ENCODE measurements at places on chromosomes 16 and 17. TPM values are rescaled to one million over a fixed set of nuclear protein-coding genes. Genes with fewer than 3 reads are reported as not detected.
A peak's percentile ranks its signal among the peaks of the same experiment; 100 is the strongest.

The HSD11B2 gene
- total RNA-seq: 0.32 TPM

The MAP2K4 gene
- 28.2 TPM for total RNA-seq

The KRT33B gene
- total RNA-seq: not detected

The RAB11FIP3 gene
- total RNA-seq: 10.0 TPM

The IL21R gene
- 0.29 TPM for total RNA-seq

The UBE2Z gene
- total RNA-seq: 120 TPM

The USH1G gene
- not detected for total RNA-seq

GRCh38 chr16:19837331-19837980, 47.2 kb downstream of the GPRC5B start:
- no peak for DNase-seq

DNA sequence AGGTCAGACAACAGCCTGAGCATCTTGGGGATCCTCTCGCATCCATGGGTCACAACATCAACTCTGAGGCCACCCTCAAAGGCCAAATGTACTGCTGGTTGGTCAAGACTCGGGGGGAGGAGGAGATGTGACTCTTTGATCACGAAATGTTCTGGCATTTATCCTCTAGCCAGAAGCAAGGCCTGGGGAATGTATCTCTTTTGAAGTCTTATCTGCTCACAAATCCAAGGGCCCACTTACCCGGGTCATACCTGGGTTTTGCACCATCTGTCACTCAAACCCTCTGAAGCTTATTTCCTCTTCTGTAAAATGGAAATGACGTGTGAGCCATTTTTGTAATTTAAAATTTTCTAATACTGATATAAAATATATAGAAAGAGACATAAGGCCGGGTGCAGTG, 13.2 kb downstream of the CA7 start:
- no peak for DNase-seq

- DNase-seq: no peak
These were observed 36.5 kb downstream of the GSE1 start for GRCh38 chr16:85649411-85650134.

- DNase-seq: no peak
These were observed 43.1 kb downstream of the TBCD start for GRCh38 chr17:82794781-82795482.

GRCh38 chr16:79628501-79628975, 28.0 kb upstream of the MAF start:
- DNase-seq: no peak

GRCh38 chr17:60455378-60455777, 33.1 kb downstream of the CHCT1 start:
- DNase-seq: no peak

DNA sequence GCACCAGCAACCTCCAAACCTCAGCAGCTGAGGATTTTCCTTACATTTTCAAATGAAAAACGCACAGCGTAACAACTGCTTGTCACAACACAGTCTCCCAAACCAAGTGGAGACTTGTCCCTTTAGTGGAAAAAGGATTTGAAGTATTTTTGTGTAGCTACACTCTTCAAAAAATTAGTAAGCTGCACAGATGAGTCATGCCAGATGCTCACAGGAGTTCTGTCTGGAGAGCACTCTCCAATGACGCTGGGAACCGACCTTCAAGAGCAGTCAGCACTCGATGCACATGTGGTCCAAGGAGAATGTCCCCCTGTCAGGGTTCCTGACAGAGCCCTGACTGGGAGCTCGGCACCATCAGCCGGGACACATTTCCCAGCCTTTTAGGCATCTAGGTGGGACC, 39.8 kb downstream of the MAP1LC3B start:
- no peak for DNase-seq

DNA sequence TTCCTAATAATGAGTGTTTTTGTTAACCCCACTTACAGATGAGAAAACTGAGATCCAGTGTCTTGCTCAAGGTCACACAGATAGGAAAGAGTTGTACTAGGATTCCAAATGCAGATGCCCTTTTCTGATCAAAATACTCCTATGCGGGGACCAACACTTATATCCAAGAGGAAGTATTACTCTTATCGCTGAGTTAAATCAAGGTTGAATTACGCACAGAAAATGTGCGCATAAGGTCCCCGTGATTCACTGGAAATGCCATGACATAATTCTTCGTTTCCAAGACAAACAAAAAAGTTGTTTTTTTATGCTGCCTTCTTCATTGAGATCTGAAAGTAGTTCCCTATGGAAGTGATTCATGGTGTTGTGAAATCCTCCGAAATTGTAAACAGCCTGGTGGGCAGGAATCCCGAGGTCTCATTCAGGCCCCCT, 463.8 kb upstream of the HSBP1 start:
- DNase-seq: peak; percentile 69

GRCh38 chr16:29820730-29821642, 724 bp downstream of the MVP start:
- DNase-seq: no peak

DNA sequence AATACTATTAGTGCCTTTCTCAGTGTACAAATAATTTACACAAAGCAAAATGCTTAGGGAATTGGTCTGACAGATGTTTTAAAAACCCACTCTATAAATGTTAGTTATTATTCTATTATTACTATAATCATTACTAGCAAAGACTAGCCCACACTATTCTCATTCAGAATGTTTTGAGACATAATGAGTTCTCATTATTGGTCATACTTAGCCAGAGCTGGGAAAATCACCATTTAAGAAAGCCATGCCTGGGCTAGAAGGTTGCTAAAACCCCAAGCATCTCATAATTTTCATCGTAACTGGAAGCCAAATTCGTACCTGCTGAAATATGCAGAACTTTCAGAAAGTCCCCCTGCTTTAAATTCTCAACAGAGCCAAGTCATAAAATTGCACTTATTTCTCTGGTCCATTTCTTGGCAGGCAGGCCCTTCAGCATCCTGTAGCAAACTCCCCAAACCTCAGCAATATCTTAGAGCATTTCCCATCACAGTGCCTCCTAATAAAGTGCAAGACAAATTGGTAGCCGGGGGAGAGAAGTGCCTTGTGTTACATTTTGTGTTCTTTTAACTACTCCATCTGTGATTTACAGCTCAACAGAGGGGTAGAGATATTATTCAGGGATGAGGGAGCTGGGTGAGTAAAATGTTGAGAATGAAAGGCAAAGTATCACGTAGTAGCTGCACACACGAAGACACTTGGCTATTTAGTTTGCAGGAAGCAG, 79.8 kb upstream of the ADAMTS18 start:
- no peak for DNase-seq

- DNase-seq: no peak
These were observed 8.6 kb upstream of the SLC7A6 start for GRCh38 chr16:68255712-68256111.

Data from SK-MEL-5 (cell line).